Activated CD4-positive, alpha-beta T cell treated with anti-CD3 and anti-CD28 coated beads, Interleukin-10, Interleukin-2, amounts not matched to agents 100 ng/mL and 50 ng/mL, durations not matched to agents 16 hours and 8 hours (primary cell): ENCODE measurements at places on chromosomes 5 and 9.

DNA sequence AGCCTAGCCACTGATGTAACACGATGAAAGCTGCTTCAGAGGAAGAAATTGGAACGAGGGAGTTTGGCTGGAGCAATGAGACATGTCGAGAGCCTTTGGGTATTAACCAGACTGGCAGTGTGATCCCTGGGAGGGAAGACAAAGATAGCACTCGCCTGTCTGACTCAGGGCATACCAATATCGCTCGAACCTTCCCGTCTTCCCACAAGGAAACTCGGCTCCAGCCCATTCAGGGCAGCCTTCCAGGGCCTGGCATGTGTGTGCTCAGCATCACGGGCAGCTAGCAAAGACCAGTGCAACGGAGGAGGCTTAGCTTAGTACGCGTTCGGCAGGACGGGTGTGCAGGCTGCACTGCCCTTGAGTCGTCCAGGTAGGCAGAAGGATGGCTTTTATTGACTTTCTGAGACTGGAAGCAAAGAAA is 356.9 kb upstream of the WWC1 start:
- no peak for DNase-seq

GRCh38 chr9:131727184-131727759 is 12.6 kb downstream of the RAPGEF1 start:
- peak; percentile 64 for DNase-seq

GRCh38 chr5:159805021-159805420 is 111.3 kb upstream of the ADRA1B start:
- DNase-seq = no peak

DNA sequence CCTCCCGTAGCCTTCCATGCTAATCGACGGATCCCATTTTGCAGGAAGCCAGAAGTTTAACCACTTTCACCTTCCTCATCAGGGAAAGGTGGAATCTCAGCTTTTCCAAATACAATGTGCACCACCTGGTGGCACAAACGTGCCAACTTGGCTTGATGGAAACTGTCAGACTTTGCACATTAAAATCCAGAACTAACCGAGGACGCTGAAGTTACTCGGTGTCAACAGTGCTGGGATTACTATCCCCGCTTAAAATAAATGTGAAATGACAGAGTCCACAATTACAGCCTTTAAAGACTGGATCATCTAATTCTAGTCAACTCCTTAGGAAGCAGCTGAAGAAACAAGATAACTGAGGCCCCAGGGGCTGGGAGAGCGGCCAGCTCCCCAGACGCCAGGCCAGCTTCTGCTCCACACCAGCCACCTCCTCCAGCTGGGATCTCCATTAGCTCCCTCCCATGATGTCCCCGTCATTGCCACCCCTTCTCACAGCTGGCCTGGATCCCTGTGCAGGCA is 50.1 kb upstream of the RETREG1 start:
- DNase-seq = no peak

- DNase-seq = no peak
Measured at GRCh38 chr5:124773315-124774311, 27.2 kb upstream of the ZNF608 start.

- no peak for DNase-seq
Measured at GRCh38 chr5:122156724-122157325, 27.5 kb downstream of the ZNF474 start.

- DNase-seq = peak; percentile 64
Measured at GRCh38 chr5:41843456-41844370, 26.5 kb downstream of the OXCT1 start.

DNA sequence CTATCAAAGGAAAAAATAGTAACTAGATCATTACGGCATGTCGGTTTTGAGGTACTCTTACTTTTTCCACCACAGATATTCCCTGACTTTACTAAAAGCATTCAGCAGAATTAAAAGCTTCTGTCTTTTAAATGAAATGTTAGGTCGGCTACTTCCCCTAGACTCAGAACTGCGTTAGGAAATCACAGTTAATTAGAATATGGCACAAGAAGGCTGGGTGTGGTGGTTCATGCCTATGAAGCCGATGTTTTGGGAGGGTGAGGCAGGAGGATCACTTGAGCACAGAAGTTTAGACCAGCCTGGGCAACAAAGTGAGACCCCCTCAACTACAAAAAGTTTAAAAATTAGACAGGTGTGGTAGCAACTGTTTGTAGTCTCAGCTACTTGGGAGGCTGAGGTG is 24.4 kb downstream of the CEMIP2 start:
- no peak for DNase-seq

DNA sequence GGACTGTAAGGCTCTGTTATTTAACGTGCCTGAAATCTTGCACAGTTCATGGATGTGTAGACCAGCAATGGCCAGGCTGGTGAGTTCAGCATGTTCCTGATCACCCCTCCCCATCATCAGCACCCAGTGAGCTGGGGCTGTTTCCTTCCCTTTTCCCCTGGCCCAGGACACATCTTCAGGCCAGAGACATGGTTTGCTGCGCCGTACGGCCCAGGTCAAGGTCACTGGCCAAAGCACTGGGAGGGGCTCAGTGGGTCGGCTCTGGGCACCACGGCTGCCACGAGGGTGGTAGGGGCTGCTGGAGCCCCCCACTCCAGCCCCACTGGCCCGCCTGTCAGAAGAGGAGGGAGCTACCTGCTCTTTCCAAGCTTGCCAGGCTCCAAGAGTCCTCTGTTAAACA is 55.9 kb downstream of the SEMA4D start:
- no peak for DNase-seq

DNA sequence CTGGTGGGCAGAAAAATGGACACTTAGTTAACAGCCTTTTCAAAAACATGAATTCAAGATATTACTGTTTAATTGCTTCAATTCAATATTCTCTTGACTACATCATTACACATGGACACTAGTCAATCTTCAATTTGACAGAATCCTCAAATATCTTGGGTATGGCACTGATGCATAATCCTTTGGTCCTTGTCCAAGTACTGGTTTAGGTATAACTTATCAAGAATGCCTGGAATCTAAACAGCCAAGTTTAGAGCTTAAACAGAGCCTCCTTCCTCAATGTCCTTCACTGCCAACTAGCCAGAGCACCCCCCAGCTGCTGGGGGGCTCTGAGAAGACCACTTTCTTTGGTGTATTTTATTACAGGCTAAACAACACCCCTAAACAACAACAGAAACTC is 61.6 kb upstream of the ERCC6L2 start:
- DNase-seq = no peak

DNA sequence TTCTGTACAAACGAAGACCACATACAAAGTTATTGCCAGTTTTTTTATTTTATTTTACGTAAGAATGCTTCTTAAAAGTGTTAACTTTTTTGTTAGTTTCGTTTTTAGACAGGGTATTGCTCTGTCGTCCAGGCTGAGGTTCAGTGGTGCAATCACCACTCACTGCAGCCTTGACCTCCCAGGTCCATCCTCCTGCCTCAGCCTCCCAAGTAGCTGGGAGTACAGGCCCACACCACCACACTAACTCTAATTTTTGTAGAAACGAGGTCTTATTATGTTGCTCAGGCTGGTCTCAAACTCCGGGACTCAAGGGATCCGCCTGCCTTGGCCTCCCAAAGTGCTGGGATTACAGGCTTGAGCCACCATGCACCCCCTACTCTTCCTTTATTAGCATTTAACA is 2.3 kb upstream of the DNAJA1 start:
- DNase-seq = no peak

GRCh38 chr9:38083858-38084555 is 15.0 kb upstream of the SHB start:
- DNase-seq = no peak

GRCh38 chr5:4700069-4700468 is 440.1 kb upstream of the ADAMTS16 start:
- DNase-seq = peak; percentile 23

GRCh38 chr5:171351536-171352073 is 36.0 kb upstream of the NPM1 start:
- no peak for DNase-seq

DNA sequence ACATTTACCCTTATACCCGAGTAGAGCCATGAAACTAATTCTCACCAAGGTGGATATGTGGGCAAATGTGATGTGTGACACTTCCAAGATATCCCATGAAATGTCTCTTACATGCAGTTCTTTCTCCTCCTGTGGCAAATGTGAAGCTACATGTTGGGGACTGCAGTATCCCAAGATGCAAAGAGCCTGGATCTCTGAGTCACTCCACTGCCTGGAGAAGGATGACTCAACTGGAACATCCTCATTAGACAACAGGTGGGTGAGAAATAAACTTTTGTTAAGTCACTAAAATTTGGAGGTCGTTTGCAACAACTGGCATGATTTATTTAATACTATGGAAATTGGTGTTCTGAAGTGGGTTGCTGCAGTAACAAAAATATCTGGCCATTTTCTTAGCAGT is 36.5 kb upstream of the TENT4A start:
- DNase-seq = no peak

GRCh38 chr5:8417316-8418048 is 548.5 kb downstream of the MTRR start:
- DNase-seq = no peak

DNA sequence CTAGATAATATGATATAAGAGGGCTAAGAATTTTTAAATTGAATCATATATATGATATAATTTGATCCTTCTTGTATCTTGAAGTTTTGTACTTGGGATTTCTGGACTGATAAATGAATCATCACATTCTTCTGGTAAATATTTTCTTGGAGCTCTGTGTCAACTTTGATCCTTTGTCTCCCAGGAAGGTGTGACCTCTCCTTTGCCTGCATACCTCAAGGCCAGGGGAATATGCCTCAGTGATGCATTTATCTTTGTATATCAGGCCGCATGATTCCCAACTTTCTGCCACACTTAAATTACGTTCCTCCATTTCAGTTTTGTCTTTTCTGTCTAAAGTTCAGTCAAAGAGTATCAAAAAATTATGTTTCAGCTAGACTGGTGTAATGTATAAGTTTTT is 101.2 kb downstream of the NLN start:
- DNase-seq = no peak

DNA sequence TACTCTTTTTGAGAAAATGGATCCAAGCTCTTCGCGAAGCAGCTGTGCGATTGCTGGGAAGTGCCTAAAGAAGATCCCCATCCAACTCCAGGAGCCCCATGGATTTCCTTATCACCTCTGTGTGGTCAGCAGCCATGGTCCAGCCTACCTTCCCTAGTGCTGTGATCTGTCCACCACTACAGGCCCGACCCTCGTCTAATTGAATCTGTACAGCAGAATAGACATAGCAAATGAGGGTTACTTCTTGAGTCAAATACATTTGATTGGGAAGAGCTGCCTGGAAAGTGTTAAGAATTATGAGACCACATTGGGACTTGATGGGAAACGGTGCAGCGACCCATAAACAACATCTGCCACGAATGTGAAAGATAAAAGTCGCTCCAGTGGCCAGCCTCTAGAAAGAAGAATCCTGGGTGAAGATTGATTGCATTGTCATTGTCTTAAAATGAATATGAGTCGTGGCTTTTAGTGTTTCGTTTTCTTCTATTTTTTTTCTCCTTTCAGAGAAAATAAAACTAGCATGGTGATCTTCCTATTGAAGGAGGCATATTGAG is 118.4 kb downstream of the PAM start:
- DNase-seq = no peak

DNA sequence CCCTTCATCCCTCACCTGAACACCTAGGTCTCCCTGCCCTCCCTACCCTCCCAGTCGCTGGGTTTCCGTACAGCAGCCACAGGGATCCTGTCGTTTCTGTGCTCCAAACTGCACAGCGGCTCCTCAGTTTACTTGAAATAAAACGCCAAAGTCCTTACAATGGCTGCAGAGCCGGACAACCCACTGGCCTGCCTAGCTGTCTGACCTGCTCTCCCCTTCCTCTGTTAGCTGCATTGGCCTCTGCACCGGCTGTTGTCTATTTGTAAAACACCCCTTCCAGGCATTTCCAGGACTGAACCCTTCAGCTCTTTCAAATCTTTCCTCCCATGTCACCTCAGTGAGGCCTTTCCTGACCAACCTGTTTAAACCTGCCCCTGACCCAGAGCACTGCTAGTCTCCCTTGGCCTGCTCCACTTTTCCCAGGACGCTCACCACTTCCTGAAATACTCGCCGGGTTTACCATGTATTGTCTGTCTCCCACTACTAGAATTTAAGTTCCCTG is 9.1 kb upstream of the MGAT1 start:
- no peak for DNase-seq

DNA sequence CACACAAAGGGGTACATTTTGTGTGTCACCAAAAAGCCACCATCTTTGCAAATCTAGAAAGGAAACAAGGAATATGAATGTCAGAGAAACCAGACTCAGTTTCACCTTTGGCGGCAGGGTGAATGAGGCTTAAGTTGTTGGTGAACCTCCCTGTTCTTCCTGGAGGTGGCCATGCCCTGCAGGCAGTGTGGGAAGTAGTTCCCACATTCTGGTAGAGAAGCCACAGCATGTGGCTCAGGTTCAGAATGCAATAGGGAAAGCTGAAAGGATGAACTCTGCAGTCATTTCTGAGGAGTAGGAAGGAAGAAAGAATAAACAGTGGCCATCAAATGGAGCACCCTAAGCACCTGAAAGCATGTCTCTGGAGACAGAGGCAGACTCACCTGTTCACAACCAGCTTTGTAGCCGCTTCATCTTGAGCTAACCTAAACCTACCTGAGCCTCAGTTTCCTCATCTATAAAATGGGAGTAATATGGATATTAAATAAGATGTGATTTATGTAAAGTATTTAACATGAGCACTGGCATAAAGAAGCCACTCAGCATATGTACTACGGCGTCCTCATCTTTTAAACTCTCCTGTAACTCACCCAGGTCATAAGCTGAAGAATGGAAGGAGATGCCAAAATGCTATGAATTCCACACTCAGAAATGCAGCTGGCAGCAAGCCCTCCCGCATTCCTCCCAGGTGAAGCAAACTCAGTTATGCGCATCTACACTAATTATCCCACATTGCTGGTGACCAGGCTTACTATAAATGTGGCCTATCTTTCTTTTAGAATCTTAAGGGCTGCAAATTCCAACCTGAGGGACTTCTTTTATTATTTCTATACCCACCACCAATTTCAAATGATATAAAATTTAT is 86.0 kb downstream of the ZNF608 start:
- DNase-seq = no peak

GRCh38 chr5:33120671-33121070 is 320.1 kb upstream of the TARS1 start:
- no peak for DNase-seq

DNA sequence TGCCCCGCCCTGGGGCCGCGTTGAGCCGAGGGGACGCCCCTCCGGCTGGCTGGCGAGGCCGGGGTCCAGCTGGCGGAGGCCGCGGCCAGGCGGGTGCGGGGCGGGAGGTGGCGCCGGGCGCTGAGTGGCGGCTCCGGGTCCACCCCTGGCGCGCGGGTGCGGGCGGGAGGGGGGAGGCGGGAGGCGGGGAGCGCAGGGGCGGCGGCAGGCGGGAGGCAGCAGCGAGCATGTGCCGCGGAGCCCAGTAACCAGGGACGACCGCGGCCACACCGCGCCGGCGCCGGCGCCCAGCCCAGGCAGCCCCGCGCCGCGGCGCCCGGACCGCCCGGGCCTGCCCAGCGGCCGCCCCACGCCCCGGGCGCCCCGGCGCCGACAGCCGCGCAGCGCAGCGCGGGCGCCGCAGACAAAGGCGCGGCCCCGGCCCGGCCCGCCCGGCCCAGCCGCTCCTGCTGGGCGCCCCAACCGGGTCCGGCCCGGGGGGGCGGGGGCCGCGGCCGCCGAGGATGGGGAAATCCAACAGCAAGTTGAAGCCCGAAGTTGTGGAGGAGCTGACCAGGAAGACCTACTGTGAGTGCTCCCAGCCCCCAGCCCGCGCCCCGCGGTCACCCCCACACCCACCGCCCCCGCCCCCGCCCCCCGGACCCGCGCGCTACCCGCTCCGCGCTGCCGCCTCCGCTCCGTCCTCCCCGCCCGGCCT is at the start of gene NCS1:
NCS1 (plus strand) TSS at position 244 of the 697 bp plus-strand sequence; CDS start at position 504, 260 bp downstream.
- DNase-seq = peak; percentile 44

- peak; percentile 84 for DNase-seq
Measured at GRCh38 chr5:74631081-74631953, 9.2 kb downstream of the ENC1 start.
